CD4-positive, alpha-beta T cell (primary cell): ENCODE measurements at places on chromosomes 3 and 15.

GRCh38 chr3:181940703-181941102 is 229.0 kb downstream of the SOX2 start:
- DNase-seq: no peak

DNA sequence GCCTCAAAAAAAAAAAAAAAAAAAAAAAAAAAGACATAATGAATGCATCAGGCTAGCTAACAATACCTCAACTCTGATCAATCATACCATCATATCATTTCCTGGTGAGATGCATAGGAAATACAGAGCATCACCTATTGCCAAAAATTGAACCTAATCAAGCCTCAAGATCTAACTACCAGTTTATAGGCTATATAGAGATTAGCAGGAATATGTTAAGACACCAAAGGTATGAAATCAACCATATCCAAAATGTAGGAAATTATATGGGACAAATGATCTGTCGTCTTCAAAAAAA is 387 bp upstream of the VPS33B start:
- DNase-seq: no peak

DNA sequence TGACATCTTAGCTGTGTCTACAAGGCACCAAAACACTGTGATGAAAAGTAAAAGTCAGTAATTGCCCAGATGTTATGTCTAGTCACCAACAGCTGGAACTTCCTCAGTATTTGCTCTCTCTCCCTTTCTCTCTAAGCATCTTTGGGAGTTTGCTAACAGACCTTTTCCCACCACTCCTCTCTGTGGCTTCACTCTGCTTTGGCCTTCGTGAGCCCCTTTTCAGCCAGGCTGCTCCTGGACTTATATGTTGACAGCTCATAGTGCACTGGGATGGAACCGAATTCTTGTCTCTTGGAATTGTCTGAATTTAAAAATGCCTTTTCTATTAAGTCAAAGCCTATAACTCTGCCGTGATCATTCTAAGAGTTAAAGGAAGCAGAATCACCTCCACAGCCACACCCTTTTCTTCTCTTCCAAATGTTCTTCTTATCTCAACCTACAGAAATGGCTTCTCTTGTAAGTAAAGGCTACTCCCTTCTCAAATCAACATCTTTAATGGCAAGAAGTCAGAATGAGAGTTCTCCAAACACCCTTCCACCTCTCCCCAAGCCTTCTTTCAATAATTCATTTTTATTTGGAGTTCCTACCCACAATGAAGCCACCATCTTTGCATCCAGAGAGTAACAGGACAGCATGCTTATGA is 17.2 kb upstream of the FOXP1 start:
- no peak for DNase-seq

DNA sequence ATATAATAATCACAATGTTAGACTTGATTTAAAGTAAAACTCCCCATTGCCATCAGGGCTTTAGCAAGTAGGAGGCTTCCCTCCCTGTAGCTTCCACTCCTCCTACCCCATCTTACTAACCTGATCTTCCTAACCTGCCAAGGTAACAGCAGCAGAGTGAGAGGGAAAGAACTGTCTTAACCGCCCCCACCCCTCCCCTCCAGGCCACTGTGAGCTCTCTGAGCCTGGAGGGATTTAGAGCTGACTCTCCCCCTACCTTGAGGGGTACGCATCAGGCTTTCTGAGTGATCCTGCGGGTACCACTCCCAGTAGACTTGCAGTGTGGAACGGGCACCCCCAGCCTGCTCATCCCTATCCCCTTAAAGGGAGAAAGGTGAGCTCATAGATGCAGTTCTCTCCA is 11.4 kb upstream of the PRSS50 start:
- no peak for DNase-seq
